GM10248 (cell line): ENCODE measurements at places on chromosomes 3 and 15.

DNA sequence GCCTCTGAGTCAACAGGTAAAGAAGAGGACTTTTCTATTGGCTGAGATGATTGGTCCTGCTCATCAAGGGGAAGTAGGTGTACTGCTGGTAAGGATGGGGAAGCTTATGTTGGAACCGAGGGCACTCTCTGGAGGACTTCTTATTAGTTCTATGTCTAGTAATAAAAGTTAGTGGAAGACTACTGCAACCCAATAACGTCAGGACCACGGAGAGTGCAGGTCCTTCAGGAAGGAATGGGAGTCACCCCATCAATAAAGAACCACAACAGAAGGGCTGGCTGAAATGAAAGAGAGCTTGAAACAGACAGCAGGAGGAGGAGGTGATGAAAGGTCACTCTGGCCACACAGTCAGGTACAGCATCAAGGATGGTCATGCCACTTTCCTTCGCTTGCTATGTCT lies 68.8 kb upstream of the PRR23E start:
- DNase-seq, result no peak

- DNase-seq, result no peak
Observed at GRCh38 chr3:104908761-104909160, 457.9 kb upstream of the ALCAM start.

GRCh38 chr3:129439226-129439816 lies 427 bp downstream of the MBD4 start:
- DNase-seq, result peak; percentile 37

DNA sequence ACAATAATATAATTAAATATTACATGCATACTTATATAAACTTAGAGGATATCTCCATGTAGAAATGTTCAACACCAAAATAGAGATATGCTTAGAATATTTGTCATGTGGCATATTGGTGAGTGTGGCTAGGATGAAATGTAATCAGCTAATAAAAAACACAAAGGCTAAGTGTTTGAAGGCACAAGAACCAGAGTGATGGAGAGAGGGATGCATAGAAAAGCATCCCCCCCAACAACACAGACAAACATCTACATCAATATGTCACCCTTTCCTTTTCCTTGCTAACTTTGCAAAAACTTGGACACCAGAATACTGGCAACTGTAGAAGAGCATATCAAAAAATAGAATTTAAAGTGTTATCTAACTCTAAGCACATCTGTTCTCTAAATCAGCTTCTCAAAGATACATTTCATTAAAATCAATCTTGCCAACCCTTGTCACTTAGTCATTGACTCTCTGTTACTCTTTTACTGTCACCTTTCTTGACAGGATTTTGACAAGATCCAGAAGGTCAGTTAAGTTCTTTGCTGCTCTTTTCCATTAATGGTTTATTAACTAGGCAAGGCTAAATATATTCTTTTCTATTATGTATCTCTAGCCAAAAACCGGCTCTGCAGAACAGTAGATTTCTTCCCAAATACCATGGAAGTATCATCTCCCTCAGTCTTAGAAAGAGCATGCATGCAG lies 695.9 kb downstream of the OTOL1 start:
- no peak for DNase-seq

DNA sequence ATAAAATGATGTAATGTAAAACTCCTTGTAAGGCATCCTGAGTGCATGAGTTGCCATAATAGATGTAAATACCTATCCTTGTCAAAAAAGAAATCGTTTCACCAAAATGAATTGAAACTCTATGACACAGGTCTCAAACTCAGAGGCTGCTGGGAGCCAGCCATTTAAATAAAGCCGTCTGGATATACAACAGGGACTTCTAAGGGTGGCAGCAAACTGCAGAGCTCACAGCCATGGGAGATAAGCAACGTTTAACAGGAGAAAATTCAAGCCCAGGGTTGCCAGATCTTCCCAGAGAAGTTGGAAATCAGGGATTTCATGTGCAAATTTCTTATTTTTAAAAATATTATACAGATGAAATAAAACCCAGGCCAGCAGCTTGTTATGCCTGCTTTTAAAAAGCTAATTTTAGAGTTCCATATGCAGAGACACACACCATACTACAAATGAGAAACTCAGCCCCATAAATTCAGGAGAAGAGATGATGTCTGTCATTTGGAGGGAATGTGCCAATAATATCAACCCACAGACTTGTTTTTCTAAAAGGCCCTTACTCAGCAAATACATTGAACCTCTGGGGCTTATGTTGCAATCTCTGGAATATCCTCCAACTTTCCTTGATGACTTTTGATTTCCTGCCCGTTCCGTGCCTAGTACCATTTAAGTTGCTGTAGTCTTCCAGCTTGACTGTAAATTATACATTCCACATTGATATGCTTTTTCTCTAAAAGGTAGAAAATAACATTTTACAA lies 75.6 kb downstream of the AQP9 start:
- no peak for DNase-seq

DNA sequence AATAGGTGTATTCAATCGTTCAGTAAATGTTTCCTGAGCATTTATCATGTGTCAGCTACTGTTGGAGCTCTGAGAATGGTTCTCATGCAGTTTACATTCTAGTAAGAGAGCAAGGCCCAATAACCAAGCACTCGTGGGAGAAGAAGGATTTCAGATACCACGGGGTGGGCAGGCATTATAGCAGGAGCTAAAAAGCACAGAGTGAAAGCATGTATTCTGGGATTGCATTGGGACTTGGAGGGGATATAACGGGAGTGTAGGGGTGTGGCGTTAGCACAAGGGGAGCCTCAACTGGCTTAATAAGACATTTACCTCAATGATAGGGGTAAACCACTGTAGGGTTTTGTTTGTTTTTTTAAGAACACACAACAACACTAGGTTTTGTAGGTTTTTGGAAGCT lies 1.6 kb upstream of the SIAH2 start:
- DNase-seq, result no peak
